ENCODE measurements at places on chromosomes 7 and 10. TPM values are rescaled to one million over a fixed set of nuclear protein-coding genes. Genes with fewer than 3 reads are reported as not detected.

GPR146 gene
- total RNA-seq: not detected

LIPN gene
- not detected for total RNA-seq

ZNF722 gene
- total RNA-seq: not detected

CYP26C1 gene
- not detected for total RNA-seq

CUBN gene
- total RNA-seq: 0.06 TPM

SLC25A13 gene
- total RNA-seq: 124 TPM

GPR37 gene
- not detected for total RNA-seq

ADRA2A gene
- not detected for total RNA-seq

SGCE gene
- 12.8 TPM for total RNA-seq

GRCh38 chr10:104515678-104516199 lies 125.4 kb upstream of the SORCS3 start:
- no peak for DNase-seq

- DNase-seq: no peak
These were observed 226.5 kb downstream of the PRKG1 start for GRCh38 chr10:51300617-51301304.

- DNase-seq: peak; percentile 34
These were observed 3.8 kb downstream of the WDR91 start for GRCh38 chr7:135207406-135208101.

DNA sequence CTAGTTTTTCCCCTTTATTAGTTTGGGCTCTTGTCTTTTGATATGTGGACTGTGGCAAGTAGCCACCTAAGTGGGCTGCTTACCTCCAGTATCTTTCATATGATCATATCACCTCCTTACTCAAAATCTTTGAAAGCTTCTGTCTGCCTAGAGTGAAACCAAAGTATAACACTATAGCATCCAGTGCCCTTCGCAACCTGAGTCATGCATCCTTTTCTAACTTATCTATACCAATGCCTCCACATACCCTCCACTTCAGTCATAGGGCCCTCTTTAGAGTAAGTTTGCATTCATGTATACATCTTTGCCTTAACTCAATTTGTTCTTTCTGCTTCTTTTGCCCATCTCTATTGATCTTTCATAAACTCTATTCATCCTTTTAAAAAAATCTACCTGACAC lies 15.7 kb upstream of the MACC1 start:
- no peak for DNase-seq

GRCh38 chr7:74029089-74029785 lies 1.3 kb downstream of the ELN start:
- DNase-seq: peak; percentile 62

GRCh38 chr7:13466874-13467547 lies 522.5 kb downstream of the ETV1 start:
- DNase-seq: peak; percentile 15

GRCh38 chr10:30542895-30543288 lies 86.7 kb downstream of the LYZL2 start:
- DNase-seq: no peak

GRCh38 chr10:15106352-15107013 lies 9.3 kb downstream of the RPP38 start:
- DNase-seq: peak; percentile 71

- no peak for DNase-seq
These were observed 45.9 kb upstream of the ARHGAP12 start for GRCh38 chr10:31974434-31975124.

DNA sequence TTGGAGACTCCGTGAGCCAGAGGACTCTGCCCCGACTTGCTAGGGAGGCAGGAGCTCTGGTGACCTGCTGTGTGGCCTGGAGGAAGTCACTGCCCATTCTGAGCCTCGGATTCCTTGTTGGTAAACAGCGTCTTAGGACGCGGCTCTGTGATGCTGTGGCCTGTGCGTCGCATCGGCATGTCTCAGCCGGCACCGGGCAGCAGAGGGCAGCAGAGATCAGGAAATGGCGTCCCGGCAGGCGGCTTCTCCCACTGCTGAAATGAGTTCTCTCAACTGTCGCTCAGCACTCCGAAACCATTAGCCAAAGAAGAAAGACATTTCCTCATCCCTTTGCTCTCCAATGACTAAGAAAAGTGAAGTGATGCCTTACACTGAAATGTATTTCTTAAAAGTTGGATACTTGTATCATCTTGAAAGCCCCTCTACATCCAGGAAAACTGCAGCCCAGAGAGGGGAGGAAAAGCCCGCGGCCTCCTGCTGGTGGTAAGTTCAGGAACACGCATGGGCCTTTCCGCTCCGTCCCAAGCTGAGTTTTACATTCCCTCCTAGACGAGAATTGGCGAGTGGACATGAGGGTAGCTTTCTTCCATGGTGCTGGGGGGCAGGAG lies 91.7 kb downstream of the WDR11 start:
- peak; percentile 72 for DNase-seq

DNA sequence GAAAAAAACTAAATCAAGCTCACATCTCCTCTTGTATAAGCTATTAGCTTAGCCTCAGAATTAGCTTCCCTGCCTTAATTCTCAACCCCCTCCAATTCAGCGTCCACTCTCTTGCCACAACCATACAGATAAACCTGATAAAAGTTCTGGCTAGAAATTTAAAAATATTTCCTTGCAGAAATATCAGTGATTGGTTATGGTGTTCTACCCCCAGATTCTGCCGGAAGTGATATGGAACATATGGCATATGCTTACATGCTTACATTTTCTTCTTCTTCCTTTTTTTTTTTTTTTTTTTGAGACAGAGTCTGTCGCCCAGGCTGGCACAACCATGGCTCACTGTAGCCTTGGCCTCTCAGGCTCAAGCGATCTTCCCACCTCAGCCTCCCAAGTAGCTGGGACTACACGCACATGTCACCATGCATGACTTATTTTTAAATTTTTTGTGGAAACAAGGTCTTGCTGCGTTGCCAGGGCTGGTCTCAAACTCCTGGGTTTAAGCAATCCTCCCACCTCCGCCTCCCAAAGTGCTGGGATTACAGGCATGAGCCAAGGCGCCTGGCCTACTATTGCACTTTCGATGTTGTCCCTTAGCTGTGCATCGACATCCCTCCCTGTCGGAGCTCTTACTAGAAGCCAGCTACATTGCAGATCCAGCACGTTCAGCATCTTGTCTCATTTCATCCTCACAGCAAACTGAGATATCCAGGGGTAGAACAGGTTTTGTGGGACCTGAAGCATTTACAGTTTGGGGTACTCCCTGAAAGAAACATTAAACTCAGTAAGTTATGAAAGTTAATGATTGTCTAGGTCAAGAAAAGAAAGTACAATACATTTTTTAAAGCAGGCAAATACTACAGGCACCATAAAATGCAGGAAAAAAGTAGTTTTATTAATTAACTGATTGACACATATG lies 205.6 kb upstream of the TCF7L2 start:
- DNase-seq: no peak

DNA sequence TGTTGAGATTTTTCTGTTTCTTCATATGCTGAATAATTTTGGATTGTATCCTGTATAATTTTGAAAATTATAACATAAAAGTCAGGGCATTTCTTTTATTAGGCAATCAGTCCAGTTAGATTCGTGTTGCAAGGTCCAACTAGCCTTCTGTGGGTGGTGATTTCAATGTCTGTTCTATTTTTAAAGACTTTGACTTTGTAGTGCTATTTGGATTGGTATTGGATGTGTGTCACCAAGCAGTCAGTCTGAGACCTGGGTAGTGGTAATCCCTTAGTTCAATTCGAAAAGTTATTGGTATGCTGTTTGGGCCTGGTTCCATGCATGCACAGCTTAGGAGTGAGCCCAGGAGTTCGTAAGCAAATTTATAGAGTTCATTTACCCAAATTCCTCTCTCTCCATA lies 82.2 kb downstream of the EPDR1 start:
- no peak for DNase-seq

DNA sequence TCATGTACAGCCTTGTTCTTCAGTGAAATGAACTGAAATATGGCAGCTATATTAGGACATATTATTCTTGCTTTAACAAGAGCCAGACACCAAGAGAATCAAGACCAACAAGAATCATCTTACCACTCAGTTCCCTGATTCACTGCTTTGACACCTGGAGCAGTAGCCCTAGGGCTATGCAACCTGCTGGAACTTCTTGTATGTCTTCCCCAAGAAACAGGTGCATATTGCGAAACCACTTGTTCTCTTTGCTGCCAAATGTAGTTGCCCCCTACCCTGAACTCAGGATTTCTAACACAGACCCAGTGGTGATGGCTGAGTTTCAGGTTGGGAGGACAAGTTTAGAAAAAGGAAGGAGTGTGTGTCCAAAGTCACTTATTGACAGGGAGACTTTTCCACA lies 46.1 kb downstream of the WIPF3 start:
- no peak for DNase-seq

- no peak for DNase-seq
These were observed 163.9 kb downstream of the ST7 start for GRCh38 chr7:117117172-117117571.

DNA sequence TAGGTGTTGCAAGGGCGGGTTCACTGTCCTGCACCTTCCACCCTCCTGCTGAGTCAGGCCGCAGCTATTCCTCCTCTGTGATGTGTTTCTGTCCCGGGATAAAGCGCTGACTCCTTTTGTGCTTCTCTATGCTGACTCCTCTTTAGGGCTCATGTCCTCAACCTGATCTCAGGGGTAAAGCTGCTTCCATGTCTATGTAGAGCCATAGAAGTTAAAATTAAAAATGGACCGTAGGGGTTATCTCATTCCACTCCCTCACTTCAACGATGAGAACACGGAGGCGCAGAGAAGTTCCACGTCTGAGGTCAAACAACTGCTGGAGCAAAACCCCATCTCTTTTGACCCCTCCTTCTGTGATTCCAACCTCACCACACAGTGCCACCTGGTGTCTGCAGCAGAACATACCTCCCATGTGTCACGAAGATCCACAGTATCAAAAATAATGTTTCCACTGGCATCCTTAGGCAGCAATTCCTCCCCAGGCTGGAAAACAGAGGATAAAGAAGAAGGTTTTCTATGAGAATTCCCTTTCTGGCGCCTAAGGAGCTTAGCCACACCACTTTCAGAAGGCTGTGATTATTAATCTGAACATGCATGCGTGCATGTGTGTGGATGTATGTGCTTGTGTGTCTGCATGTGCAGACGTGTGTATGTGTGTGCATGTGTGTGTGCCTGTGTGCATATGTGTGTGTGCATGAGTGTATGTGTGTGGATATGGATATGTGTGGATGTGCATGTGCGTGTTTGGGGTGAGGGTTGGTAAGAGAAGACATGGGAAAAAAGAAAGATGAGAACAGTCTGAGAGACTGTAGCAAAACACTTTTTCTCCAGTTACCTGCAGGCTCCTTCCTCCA lies 81.2 kb upstream of the UCN3 start:
- peak; percentile 2 for DNase-seq

All from G401 (cell line).